Activated CD8-positive, alpha-beta T cell treated with anti-CD3 and anti-CD28 coated beads, Interleukin-2, amount 10 ng/mL, durations not matched to agents 7 days and 5 days (primary cell): ENCODE measurements at places on chromosomes 4 and X. TPM values are rescaled to one million over a fixed set of nuclear protein-coding genes. Genes with fewer than 3 reads are reported as not detected.

CSAG3 gene
- total RNA-seq = not detected

FAM114A1 gene
- total RNA-seq = 0.50 TPM

- no peaks in the 10 kb centered on the region for H3K27me3 ChIP-seq
- no peaks in the 10 kb centered on the region for H3K4me1 ChIP-seq
- H3K36me3 ChIP-seq = peaks cover under 1% of the 10 kb centered on the region
- no peak overlapping the region for H3K27ac ChIP-seq
- no peak for DNase-seq
These were observed 19.5 kb downstream of the MID1IP1 start for GRCh38 chrX:38820751-38821150.

DNA sequence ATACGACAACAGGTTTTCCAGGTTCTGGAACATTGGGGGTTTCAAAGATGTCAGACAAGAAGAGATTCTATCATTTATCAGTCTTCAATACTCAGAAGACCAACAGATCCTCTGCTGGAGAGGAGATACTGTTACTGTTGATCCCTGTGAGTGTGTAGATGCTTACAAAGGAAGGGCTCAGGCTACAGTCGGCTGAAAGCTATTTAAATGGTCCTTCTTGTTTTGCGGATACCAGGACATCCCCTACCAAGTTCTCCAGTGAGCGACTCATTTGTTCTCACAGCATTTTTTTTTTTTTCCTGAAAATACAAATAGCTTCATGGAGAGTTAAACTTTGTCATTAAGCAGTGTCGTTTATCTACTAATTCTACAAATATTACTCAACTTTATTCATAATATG, 201.6 kb downstream of the CAMK2D start:
- peaks cover 22% of the 10 kb centered on the region for H3K36me3 ChIP-seq
- no peak overlapping the region for H3K27ac ChIP-seq
- peaks cover 28% of the 10 kb centered on the region for H3K4me1 ChIP-seq

DNA sequence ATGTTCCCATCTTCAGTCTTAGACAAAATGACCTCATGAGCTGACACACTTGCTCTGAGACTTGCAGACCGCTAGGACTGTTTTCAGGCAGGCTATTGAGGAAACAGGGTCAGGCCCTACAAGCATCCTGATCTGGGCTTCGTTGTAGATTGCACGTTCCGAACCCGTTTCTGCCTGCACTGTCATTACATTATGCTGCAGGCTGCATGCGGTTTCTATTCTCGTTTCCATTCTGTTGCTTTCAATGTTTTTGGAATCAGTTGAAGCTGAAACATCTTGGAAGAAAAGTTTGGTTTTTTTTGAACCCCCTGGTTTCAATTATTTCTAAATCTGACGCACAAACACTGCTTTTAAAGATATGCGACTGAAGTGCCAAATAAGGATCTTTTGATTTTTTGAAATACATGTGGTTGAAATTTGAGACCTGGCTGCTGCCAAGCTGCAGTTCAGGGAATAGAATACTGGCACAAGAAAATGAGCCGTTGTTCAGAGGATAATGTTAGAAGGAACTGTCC, 716.1 kb upstream of the INTU start:
- DNase-seq = no peak
- no peak overlapping the region for H3K4me3 ChIP-seq
- no peak overlapping the region for H3K27ac ChIP-seq
